CD4-positive, alpha-beta T cell treated with Interleukin-12 subunit alpha and Interleukin-12 subunit beta, for 1 hour (primary cell): ENCODE measurements at places on chromosomes 13 and 19.

DNA sequence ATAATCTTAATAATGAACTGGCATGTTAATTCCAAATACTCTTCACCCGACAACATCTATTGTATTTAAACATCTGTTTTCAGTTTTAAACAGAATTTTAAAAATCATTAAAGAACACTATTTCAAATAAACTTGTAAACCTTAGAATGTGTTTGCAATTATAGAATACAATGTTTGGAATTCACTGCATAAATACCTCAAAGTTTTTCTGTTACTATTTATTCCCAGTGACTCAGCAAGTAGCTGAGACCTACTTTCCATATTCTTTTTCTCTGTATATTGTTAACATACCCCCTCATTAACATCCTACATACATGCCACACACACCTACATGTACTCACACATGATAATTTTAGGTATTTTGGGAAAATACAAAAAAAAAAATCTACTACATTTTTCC, 1134.3 kb downstream of the SLITRK1 start:
- no peak for DNase-seq

DNA sequence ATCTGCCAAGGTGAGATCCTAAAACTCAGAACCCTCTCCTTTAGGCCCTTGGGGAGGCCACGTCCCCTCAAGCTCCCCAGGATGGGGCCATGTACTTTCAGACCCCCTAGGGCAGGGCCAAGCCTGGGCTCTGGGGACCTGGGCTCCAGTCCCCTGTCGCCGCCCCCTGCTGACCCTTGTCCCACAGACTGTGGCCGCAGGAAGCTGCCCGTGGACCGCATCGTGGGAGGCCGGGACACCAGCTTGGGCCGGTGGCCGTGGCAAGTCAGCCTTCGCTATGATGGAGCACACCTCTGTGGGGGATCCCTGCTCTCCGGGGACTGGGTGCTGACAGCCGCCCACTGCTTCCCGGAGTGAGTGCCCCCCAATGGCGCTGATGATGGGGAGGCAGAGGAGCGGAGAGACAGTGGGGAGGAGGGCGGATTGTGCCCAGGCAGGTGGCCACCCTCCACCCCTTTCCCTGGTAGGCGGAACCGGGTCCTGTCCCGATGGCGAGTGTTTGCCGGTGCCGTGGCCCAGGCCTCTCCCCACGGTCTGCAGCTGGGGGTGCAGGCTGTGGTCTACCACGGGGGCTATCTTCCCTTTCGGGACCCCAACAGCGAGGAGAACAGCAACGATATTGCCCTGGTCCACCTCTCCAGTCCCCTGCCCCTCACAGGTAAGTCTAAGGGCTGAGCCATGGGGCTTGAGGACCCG, 18.8 kb downstream of the HPN start:
- DNase-seq, result no peak

DNA sequence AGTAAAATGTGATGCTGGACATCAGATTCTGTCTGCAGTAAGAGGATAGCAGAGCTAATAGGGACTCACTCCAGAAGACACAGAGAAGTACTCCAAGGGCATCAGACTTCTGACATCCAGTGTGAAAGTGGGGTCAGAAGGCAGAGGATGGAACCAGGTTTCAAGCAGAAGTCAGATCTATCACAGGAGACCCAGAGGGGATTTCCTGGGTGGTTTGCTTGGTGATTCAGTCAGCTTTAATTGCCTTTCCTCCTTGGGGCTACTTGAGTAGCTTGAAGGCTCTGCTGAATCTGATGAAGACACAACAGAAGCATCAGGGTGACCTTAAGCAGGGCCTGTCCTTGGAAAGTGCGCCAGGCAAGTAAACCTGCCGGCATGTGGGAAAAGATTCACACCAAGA, 300.6 kb downstream of the COG6 start:
- DNase-seq, result peak; percentile 41

- DNase-seq, result no peak
Measured at GRCh38 chr13:106660746-106661625, 93.0 kb upstream of the ARGLU1 start.

DNA sequence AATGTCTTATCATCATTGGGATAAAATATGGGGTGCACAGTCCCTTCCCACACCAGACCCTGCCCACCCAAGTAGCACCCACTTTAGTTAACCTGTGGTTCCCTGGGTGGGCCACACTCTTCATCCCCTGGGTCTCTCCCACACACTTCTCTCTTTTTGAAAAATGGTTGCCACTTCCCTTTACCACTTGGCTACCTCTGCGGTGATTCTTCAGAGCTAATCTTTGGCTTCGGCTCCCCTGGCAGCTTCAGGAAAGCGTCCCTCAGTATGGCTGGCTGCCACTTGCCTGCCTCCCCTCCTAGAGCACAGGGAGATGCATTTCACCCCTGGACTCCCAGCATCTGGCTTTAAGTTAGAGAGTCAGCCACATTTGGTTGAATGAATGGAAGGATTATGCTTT, 18.2 kb downstream of the CCNA1 start:
- no peak for DNase-seq

DNA sequence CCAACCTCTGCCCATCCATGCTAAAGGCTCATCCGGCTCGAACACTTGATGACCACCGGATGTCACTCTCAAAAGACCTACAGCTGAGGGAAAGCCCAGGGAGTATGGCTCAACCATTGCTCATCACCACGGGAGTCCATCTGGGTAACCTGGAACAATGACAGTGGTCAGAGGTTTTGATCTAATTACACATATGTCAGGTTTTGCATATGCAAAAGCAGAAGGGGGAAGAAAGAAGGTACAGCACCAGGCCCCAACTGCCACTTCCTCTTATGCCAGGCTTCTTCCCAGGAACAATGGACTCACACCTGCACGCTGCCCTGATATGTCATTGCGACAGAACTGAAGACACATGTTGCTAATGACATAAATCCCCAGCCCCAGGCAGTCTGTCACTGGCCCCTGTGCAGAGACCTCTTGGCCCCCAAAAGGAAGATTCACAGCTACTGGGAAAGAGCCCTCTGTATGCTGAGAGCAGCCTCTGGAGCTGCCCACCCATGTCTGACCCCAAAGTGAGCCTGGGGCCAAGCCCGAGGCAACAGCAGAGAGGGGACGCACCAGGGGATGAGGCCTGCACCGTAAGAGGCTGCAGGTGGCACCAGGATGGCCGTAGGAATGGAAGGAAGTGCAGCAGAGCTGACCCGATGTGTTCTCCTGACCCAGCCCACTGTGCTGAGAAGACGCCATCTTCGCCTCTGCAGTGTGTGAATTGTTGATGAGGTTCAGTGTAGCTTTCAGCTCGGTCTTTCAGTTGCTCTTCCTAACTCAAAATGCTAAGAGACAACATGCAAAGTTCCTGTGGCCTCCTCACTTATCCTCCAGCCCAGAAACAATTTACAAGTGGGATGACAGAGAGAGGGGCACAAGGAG, 26.3 kb downstream of the EPS15L1 start:
- DNase-seq, result no peak

GRCh38 chr19:12720851-12721655, 2.7 kb downstream of the TNPO2 start:
- no peak for DNase-seq

DNA sequence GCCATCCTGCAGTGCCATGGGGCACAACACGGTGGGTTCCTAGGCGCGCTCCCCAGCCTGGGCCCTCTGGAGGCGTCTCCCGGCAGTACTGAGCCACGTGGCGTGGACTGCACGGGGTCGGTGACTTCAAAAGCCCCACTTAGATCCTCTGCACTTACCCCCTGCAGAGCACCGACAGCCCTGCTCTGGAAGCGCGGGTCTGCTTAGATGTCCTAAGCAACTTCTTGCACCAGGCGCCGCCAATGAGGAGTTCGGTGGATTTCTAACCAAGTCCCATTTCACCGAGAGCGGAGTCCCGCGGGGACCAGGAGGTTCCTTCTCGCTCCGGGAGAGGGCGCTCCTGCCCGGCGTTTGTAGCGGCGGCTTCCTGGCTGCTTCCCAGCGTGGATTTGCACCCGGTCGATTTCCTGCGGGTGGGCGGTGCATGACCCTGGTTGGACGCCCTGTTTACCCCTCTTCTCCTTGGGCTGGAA, 25.2 kb upstream of the ZNF845 start:
- DNase-seq, result peak; percentile 14

DNA sequence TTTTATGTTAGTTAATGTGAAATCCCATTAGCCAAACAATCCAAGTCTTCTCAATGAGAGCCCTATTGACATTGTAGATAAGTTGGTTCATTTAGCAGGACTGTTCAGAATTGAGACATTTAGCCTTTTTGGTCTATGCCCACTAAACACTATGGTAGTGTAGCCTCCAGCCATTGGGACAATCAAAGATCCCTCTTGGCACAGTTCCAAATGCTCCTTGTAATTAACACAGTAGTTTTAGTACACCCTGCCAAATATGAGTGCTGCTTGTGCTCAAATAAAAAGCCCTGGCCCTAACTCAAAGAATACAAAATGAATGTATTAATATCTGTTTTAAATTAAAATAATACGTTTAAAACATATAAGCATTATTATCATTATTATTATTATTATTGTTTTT, 15.4 kb upstream of the FAM216B start:
- no peak for DNase-seq

DNA sequence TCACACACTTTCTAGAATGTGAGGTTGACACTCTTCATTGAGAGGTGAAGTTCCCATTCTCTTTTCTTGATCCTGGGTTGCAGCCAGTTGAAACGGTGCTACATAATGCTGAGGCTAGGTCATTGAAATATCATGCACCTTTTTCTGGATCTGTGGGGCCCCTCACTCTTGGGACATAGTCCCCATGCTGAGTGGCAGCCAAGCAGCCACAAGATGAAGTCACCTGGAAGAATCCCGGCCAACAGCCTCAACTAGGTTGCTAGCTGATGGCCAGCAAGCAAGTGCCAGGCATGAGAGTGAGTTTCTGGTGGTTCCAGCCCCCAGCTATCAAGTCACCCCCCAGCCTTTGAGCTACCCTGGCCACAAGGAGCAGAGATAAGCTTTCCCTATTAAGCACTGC, 148.5 kb upstream of the TSHZ3 start:
- DNase-seq, result no peak

DNA sequence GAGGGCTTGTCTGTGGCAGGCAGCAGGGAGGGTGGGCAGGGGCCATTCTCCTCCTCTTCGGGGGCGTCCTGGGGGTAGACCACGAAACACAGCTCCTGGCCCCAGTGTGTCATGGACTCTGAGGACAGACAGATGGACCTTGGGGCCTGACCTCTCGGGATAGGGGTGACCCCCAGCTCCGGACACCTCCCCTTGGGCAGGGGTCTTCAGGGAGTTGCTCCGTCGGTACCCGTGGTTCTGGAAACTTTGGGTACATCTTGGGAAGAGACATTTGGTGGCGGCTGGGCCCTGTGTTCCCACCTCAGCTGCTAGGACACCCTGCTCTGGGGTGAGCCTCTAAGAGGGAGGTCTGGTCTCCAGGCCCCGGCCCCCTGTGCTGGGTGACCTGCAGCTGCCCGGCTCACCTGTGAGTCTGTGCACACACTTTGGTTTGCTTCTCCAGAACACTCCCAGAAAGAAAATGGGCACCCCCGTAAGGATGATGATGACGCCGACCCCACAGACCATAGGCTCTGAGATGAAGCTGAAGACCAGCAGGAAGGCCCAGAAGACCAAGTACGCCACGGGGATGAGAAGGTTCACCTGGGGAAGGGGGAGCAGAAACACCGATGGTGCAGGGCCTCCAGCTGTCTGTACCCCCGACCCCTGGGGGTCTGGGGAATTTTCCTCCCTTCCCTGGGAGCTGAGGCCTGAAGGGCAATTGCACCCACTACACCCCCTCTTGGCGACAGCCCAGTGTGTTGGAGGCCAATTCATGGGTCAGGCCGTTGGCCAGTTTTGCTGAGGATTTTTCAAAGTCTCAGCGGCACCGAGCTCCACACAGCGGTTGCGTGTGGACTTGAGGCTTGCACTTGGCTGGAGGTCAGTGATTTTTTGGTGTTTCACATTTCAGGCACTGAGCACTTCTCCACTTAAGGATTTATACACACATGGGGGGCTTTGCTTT, 15.0 kb downstream of the LRP3 start:
- DNase-seq, result no peak

- no peak for DNase-seq
Measured at GRCh38 chr13:48563626-48564025, 30.7 kb upstream of the RCBTB2 start.

DNA sequence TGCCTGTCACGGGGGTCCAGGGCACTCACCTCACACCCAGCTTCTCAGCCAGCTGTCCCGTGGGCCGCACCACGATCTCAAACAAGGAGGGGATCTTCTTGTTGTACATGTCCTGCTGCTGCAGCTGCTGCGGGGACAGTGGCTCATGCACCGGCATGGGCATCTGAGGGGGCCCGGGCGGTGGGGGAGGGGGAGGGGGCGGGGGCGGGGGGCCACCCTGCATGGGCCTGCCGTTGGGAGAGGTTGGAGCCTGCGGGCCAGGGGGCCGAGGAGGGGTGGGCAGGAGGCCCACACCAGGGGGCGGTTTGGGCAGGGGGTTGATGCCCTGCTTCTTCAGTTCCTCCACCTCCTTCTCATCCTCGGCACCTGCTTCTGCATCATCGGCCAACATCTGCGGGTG, 23.9 kb upstream of the TMEM160 start:
- DNase-seq, result no peak

GRCh38 chr19:10086591-10087192, 575 bp downstream of the SHFL start:
- DNase-seq, result peak; percentile 46

- no peak for DNase-seq
Measured at GRCh38 chr13:60514891-60515290, 117.9 kb downstream of the TDRD3 start.

- peak; percentile 37 for DNase-seq
Measured at GRCh38 chr19:8004723-8005513, 523 bp downstream of the ELAVL1 start.

GRCh38 chr13:33884531-33885220, 66.7 kb downstream of the RFC3 start:
- DNase-seq, result no peak

GRCh38 chr19:54906819-54907218, 871 bp downstream of the NCR1 start:
- DNase-seq, result no peak

GRCh38 chr13:98751367-98751782, 1.1 kb downstream of the SLC15A1 start:
- no peak for DNase-seq

DNA sequence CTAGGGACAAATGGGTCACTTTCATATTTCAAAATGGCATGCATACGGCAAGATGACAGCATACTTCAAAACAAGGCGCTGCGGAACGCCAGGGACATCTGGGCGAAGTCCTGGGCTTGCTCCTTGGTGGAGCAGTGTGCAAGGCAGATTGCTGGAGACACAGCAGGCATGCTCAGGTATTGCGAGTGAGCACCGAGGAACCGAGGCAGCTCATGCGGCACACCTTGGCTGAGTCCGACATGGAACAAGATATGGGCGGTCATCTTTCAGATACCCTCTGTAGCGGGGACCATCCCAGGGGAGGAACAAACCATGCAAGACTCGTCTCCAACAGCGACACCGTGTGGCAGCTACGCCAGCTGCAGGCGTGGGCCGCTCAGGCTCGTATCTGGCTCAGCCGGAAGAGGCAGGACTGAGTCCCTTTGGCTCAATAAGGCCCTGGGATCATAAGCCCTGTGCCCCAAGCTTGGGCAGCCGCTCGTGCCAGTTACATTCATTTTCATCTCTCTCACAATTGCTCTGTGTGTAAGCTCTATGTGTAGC, 112.4 kb downstream of the NUFIP1 start:
- no peak for DNase-seq

- DNase-seq, result no peak
Measured at GRCh38 chr13:23778002-23778652, 111.1 kb downstream of the MIPEP start.
